Caco-2 (cell line): ENCODE measurements at places on chromosomes 3 and 15.

DNA sequence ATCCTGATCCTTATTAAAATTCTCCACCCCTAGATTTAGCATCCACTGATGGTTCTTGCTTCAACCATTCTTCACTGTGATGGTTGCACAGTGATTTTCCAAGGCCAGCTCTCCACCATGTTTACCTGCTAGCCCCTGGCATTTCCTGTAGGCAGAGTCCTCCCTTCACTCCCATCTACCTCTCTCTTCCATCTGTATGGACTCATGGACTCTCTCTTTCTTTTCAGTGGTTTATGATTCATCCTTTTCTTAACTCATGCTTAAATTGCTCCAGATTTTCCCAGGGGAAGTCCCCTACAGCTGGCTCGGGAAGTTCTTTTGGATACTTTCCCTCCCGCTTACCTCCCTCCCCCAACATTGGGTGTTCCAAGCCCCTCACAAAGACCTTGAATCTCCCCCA lies 18.7 kb downstream of the TGM4 start:
- no peak for DNase-seq

- no peak for DNase-seq
Measured at GRCh38 chr3:174596447-174596982, 262.6 kb upstream of the NAALADL2 start.

DNA sequence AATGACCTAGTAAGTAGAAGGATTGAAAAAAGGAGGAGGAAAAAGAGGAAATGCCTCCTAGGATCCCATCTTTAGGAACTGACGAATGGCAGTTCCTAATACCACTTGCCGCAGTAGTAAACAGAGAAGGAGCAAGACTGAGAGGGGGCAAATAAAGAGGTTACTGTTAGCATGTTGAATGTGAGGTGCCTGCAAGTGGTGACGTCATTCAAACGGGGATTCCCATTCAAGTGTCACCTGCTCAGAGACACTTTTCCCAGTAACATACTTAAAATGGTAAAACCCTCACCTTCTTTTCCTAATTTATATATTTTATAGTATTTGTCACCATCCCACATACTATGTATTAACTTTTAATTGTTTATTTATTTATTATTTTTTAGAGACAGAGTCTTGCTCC lies 178.9 kb downstream of the IL5RA start:
- no peak for DNase-seq

GRCh38 chr15:79172801-79173460 lies 82.4 kb upstream of the RASGRF1 start:
- DNase-seq = no peak

- DNase-seq = no peak
Measured at GRCh38 chr15:90560229-90560776, 30.6 kb downstream of the CRTC3 start.

DNA sequence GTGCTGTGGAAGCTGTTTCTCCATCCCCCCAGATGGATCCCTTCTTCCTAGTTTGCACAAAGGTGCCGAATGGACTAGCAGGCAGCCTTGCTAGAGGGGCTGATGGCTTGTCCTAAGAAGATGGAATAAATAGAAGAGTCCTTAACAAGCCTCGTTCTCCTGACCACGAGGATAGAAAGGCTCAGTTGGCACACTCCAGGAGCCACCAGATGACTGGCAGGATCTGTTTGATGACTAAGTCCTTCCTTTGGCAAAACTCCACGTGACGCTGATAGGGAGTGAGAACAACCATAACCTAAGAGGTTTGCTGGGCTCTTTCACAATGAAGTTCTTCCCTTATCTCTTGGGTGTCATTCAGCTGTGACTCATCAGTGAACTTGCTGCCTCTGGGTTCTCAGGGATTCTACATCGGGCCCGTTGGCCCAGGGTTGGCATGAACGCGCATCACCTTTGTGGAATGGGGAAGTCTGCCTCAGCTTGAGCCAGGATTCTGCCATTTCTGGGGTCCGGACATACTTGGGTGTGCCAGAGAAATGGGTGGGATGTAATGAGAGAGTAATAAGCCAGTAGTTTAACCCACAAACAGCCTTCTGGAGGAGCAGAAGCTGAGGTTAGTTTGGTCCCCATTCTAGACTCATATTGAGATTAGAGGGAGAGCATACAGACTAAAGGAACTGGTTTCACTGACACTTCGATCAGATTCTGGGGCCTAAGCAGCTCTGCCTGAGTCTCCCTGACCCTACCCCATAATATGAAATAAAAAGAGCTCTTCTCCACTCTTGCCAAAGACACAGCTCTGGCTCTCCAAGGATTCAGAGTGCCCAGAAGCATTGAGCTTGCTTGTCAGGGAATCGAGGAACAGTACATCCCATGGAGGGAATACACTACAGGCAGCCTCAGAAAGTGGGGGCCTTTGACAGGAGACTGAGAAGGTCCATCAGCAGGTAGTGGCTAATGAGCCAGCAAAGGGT lies 2.0 kb upstream of the MELTF start:
- DNase-seq = peak; percentile 79

- DNase-seq = no peak
Measured at GRCh38 chr15:80936288-80937078, 53.1 kb downstream of the MESD start.

DNA sequence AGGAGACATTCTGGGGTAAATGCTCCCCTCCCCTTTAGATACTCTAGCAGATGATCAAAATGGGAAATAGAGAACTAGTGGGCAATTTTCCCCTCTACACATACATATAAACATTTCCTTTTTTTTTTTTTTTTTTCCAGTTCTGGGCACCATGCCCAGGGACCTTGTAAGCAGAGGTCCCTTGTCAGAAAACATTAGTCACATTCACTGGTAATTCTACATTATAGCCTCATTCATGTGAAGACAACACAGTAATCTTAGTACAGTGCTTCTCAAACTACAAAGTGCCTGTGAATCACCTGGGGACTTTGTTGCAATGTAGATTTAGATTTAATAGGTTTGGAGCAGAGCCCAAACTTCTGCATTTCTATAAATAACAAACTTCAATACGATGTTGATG lies 60.1 kb upstream of the ACTC1 start:
- DNase-seq = no peak

- DNase-seq = no peak
Measured at GRCh38 chr15:92306663-92307062, 87.0 kb upstream of the ST8SIA2 start.

DNA sequence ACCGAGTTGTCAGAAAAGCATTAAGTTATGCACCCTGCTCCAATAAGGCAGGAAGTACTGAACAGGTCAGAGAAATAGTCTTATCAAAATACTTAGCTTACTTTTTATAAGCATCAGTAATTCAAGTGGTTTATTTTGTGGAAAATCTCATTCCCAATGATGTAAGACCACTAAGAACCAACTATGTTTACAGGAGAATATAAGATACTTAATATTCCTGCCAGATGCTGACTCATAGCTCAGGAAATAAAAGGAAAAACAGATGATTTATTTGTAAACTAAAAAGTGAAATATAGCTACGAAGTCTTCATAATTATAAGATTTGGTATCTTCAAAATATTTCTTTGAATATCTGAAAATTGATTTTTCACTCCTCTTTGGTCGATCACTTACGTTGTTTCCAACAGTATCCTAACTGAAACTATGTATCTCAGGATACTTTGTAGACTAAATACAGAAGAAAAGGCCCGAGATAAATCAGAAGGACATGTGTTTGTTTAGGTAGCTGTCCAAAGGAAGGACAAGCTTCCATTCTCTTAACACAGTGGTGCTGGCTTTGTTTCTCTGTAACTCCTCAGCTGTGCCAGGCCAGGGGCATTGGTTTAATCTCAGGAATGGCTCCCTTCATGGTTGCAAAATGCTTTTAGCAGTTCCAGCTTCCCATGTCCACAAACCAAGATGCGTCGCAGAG lies 295.8 kb downstream of the GBE1 start:
- no peak for DNase-seq

GRCh38 chr3:123004201-123004918 lies 23.2 kb downstream of the SEMA5B start:
- no peak for DNase-seq

- DNase-seq = no peak
Measured at GRCh38 chr15:96619174-96619573, 288.7 kb downstream of the NR2F2 start.

GRCh38 chr15:88431441-88431840 lies 35.7 kb downstream of the MRPL46 start:
- no peak for DNase-seq

DNA sequence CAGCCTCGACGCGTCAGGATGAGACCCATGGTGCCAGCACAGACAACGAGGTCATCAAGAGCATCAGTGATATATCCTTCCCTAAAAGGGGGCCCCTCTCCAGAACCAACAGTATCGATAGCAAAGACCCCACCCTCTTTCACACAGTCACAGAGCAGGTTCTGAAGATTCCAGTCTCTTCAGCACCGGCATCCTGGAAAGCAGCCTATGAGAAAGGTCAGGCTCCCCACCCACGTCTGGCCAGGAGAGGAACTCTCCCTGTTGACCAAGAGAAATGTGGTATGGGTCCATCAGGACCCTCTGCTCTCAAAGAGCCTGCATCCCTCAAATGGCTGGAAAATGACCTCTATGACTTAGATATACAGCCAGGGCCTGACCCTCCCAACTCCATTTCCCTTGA lies 11.6 kb downstream of the ANKRD34C start:
- no peak for DNase-seq

GRCh38 chr3:127386490-127386889 lies 98.6 kb upstream of the PRR20G start:
- no peak for DNase-seq

DNA sequence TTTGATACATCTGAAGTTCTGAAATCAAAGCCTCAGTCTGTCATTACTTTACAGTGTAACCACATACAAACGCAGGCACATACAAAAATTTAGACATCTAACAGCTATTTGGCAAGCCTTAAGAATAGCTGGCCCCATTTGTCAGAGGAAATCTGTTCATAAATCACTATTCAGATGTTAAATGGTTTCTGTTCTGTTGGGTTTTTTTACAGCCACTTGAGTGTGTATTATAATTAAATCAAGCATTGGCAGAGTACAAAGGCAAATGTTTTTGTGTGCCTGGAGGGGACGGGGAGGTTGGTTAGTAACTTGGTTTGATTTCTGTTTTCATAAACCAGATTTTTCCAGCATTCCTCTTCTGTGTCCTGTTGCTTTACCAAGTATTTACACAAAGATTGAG lies 24.1 kb downstream of the PIGB start:
- no peak for DNase-seq

DNA sequence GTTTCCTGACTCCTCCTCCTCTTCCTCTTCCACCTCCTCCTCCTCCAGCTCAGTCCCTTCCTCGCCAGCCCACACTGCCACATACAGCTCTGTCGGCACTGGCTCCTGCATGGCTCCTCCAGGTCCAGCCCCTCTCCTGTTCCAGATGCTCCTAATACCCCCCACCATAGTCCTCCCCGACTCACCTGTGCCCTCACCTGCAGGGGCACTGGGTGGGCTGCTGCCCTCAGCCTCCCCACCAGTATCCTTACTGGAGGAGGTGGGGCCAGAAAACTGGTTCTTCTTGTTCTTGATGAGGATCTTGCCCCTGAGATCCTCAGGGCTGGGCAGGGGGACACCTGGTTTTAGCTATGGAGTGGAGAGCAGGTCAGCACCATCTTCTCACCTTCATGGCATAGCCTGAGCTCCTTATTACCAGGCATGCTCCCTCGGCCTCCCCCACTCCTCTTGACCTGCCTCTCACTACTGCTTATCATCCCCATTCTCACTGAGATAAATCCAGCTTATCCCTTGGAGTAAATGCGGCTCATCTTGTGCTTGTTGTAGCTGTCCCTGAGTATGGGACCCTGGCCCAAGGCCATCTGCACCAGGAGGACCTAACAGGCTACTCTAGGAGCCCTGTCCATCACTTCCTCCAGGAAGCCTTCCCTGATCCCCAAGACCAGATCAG lies 11.0 kb downstream of the PLCB2 start:
- DNase-seq = no peak

- DNase-seq = no peak
Measured at GRCh38 chr15:90872486-90873184, 4.2 kb downstream of the FURIN start.

DNA sequence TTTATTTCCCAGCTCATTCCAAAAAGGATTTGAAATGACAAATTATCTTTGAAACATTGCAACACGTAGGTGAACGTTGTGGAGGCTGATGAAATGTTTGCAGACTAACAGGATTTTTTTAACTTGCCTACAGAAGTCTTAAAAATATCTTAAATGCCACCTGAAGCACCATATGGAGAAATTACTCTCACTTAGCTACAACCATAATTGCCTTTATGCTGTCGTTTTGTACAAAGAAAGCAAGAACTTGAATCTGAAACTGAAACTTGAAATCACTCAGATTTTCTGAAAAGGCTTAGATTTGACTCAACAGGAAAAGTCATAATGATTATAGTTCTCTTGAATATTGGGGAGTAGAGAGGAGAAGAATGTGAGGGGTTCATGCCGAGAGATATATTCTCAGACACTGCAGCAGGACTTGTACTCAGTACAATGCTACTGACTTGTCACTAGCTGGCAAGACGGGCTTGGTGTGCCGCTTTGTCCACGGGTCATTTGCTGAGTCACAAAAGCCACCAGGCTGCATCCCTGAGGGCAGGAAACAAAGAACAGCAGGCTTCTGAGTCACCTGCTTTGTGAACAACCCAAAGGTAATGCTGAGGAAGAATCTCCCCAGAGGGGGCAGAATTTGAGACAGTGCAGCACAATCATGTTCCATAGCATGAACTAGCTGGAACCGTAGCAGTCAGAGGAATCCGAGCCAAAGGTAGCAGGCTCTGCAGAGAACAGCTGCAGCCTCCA lies 7.1 kb upstream of the FMN1 start:
- peak; percentile 83 for DNase-seq

DNA sequence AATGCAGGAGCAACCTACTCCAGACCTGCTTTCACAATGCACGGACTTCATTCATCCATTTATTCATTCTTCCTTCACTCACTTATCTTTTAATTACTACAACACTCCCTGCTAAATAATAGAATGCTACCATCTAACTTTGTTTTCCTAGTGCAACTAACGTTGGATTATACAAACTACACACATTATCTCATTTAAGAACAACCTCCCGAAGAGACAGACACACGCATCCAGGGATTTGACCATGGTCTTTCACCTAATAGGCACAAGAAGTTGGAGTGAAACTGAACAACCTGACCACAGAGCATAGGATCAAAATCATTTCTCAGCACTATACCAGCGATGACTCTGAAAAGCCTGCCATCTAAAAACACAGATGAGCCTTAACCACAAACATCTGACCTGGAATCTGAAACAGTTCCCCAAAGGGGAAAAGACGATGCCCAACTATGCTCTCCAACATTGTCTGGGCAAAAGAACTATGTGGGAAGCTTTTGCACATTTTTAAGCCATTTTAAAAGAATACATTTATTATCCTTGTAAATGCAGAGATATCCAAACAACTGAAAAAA lies 21.0 kb downstream of the ZNF385D start:
- DNase-seq = no peak

- no peak for DNase-seq
Measured at GRCh38 chr15:25057574-25057973, 102.8 kb downstream of the SNRPN start.

DNA sequence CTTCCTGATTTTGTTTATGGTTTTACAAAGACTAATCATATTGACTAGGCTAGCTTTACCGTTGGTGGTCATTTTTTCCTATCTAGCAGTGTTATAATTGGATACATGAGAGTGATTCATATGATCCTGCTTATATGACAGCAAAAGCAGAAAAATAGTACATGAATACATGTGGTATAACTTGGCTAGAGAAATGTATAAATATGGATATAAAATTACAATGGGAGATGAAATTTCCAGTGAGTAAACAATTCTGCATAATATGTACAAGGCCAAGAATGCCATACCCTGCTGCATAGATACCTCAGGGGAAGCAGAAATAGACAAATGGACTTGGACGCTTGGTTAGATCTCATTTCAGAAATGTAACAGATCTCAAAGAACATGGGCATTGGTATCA lies 103.1 kb downstream of the DTWD1 start:
- DNase-seq = no peak
